Caco-2 (cell line): ENCODE measurements at places on chromosomes 1 and 21. TPM values are rescaled to one million over a fixed set of nuclear protein-coding genes. Genes with fewer than 3 reads are reported as not detected.

DNA sequence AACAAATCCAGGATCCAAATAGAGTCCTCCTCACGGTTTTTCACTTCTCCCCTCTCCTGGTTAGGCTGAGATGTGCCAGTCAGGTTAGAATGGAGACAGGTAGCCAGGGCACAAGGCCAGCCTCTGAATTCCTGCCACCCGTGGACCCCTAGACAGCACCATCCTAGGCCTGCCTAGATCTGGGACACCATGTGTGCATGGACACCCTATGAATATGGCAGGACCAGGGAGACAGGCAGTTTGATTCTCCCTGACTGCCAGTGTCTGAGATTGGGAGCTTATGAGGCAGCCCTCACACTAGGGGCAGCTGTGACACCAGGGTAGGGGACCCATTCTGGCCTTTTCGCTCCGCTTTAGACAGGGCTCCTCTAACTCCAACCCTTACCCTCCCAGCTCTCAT lies 7.5 kb downstream of the AVPR1B start:
- no peak for DNase-seq

DNA sequence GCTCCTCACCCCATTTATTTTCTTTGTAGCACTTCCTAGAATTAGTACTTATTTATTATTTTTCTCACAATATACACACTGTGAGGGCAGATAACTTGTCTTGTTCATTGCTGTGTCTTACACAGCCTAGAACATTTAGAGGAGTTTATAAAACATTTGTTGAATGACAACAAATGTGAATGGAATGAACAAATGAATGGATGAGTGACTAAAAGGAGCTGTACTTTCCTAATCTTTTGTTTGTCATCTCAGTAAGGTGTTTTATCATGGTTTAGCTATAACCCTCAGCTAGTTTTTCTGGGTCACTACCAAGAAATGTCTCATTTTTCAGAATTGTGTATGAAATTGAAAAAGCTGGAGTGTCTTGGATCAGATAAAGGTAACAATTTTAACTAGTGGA lies 239.3 kb upstream of the KCNK2 start:
- no peak for DNase-seq

DNA sequence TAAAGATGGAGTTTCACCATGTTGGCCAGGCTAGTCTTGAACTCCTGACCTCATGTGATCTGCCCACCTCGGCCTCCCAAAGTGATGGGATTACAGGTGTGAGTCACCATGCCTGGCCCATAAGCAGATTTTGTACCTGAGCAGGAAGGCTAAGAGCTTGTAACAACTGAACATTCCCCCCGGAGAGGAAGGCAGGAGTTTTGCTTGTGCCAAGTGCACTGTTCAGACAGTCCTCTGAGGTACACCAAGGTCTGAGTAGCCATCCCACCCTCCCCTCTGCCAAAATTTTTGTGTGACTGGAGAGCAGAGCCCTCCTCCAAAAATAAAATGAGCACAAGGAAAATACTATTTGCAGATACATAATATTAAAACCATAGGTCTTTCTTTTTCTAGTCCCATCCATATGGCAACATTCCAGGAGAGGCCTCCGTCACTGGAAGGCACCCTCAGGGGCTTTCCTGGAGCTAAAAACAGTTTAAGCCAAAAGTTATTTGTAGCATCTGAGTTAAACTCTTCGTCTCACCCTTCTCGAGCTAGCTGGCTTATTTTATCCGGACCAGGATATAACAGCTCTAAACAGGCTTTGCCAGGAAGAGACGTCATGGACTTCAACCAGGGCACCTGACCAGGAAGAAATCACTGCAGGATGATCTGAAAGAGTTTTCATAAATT lies 27.2 kb downstream of the CAPN2 start:
- no peak for DNase-seq

DNA sequence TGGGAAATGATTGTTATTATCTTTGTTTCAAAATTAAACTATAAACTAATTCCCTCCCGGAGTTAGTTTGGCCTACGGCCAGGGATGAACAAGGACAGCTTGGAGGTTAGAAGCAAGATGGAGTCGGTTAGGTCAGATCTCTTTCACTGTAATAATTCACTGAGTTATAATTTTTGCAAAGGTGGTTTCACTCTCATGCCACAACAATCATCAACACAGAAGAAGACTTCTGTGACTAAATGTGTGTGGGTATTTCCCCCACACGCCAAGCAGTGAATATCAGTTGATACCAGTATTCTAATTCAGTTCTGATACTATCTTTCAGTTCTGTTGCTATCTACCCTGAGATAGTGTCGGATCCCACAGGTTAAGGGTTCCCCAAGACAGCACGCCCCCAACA lies 215.1 kb downstream of the S1PR1 start:
- DNase-seq, result no peak

DNA sequence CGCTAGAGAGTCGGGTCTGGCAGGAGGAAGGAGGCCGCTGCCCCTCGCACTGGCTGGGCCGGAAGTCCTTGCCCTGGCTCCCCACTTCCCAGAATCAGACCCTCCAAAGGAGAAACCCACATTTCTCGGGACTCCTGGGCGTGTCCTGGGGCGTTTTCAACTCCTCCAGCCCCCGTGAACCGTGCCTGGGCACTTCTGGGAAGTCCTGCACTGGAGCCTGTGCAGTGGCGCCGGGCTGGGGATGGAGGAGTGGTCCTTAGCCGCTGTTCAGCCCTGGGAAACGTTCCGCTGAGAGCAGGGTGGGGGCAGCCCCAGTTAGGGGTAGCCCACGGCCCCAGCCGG lies 3.0 kb downstream of the IGSF21 start:
- no peak for DNase-seq

DNA sequence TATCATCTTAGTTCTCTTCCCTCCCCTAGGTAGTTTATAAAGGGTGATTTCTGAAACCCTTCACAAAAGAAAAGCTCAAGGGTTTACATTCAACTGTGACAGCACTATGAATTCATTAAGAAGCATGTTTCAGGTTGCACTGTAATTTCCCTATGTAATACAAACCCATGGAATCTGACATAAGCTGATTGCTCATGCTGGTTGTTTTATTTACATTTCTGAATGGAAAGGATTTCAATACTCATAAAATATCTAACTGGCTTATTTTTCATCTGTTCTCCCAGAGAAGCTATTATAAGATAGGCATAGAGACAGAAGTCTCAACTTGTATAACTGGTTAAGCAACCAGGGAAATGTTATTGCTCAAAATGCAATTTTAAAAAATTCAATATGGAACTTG lies 20.5 kb downstream of the WNT2B start:
- no peak for DNase-seq

- no peak for DNase-seq
These were observed 131.8 kb downstream of the PCNX2 start for GRCh38 chr1:233163696-233164095.

DNA sequence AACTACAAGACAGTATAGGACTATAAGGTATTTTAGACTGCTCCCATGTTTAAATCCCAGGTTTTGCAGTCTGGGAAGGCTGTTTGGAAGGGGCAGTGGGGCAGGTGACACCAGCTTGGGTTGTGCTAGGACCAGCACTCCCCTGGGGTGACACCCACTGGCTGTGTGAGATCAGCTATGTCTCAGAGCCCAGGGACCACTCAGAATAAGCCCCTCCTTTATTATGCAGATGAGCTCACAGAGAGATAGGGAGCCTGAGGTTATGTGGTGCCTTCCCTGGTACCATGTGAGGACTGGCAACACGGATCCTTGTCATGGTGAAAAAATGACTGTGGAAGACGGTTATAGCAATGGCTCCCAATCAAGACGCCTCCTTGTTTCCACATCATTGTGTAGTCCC lies 71.0 kb downstream of the NENF start:
- DNase-seq, result no peak

DNA sequence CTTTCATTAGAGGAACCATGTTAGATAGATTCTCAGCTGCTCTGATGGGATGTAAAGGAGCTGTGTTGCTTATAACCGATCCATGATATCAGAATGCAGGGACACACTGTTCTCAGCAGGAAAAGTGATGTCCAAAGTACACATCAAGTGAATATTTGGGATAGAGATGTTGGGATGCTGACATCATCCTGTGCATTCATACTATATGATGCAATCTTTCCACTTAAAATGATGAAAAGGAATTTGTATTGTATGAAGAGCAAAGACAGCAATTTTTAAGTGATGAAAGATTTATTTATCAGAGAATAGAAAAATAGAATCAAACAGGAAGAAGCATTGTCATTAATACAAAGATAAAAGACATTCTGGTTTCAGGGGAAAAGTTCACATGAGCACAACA lies 110.1 kb downstream of the ERG start:
- no peak for DNase-seq

DNA sequence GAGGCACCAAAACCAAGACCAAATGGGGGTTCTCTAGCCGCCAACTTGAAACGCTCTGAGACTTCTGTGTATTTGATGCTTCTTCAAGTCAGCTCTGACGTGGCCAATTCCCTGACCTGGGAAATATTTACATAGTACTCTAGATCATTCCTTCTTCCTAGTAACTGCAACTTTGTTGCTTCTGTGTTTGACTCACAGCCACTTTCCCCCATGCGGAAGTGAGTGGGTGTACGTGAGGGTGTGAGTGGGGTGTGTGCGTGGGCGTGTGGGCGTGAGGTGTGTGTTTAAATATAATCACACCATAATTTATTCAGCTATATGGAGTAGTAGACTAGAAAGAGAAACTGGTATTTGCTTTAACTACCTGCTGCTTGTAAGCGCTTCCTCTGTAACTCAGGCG lies 111.0 kb downstream of the TAS1R2 start:
- no peak for DNase-seq

DNA sequence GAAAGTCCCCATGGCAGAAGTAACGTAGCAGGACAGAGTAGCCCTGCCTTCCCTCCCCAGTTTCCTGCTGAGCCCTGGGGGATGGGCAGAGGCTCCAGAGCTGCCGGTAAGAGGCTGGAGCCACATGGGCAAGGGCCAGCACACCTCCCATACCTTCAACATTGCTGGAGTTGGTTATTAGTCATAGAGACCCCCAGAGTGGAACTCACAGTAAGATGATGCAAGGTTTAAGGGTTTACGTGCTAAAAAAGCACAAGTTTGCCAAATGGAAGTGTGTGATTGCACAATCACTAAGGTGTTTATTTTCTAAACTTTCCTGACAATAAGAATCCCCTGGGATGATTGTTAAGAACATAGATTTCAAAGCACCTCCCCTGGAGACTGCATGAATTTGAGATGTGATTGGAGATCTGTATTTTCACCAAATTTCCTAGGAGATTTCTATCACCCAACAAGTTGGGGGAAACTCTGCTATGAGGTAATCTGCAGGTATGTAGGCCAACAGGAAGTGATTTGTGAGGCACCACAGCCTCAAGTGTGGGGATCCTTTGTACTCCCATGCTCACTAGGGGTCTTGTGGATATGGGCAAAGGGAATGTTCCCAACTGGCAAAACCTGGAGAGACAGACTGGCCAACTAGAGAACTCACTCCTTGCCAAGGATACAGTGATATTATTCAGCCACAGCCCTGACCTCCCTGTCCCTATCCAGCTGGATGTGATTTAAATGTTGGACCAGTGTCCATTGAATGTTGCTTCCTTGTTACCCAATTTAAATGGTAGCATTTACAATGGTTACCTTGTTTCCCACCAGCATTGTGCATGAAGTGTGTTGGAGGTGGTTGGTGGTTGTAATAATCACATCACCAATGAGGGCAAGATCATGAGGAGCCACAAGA lies 37.1 kb upstream of the CSF1 start:
- no peak for DNase-seq

- no peak for DNase-seq
These were observed 66.6 kb downstream of the FAF1 start for GRCh38 chr1:50893466-50893865.

DNA sequence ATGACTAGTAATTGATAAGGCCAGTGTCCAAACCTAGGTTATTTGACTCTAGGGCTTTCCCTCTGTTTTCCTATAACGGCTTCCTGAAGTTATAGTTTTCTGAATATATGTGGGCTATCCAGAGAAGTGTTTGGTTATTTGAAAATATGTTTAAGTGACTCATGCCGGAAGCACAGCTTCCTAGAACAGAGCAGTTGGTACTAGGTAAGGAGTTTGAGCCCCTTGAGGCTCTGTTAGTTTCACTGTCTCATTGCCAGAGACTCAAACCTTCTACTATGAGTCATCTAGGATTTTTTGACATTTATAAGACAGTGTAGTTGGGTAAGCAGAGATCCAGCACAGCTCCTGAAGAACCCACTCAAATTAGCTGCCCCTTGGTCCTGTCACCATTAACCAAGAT lies 27.1 kb upstream of the LEPR start:
- DNase-seq, result no peak

DNA sequence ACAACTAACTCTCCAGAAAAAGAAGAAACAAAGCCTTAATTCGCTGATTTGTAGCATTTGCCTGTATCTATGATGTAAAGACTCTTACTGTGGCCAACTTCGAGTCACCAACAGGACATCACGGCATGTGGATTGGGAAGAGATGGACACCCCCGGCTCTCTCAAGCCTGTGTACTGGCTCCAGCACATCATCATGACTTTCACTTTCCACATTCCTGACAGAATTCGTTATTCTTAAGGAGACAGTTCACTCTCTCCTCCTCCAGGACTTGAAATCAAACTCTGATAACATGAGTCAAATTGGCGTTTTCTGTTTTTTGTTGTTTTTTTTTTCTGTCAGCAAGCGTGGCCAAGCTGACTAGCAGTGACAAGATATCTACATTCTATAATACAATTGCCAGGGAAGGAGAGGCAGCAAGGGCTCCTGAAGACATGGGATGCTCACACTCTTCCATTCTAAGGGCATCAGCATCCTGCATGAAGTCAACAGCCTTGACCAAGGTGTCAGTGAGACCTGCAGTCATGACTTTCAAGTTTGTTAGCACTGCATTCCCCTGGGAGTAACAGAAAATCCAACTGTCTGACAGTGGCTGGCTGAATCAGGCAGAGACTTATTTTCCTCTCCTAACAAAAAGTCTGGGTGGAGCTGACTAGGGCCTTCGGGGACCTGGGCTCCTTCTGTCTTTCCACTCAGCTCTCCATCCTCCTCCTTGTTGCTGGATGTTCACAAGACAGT lies 13.3 kb upstream of the TRAF3IP3 start:
- DNase-seq, result no peak

DNA sequence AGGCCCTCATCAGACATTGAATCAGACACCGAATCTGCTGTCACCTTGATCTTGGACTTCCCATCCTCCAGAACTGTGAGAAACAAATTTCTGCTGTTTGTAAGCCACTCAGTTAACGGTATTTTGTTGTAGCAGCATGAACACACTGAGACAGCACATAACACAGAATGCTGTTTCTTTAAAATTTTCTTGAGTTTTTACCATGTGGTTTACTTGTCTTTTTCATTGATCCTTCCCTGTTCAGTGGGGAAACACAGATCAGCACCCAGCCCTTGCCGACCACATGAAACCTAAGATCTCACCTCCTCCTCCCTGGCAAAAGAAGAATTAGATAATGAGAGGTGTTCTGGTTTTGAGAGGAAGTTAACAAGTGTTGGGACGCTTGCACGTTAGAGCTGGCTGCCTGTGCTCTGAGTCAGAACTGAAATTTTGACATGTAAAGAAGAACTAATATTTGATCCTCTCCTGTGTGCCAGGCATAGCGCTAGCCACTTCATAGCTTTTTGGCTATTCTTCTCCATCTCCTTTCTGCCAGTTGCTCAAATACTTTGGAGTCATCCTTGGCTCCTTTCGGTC lies 179.6 kb downstream of the DHRS3 start:
- no peak for DNase-seq

GRCh38 chr1:7374563-7375160 lies 396.4 kb upstream of the VAMP3 start:
- DNase-seq, result no peak

DSTYK gene
- total RNA-seq, result 6.2 and 6.3 TPM in 2 replicates

ADAMTS4 gene
- 0.23 and 0.32 TPM in 2 replicates for total RNA-seq

AMPD1 gene
- total RNA-seq, result not detected in 2 replicates

PLA2G2C gene
- total RNA-seq, result not detected in 2 replicates

ARHGEF16 gene
- total RNA-seq, result 35.6 and 40.6 TPM in 2 replicates

TTC22 gene
- total RNA-seq, result 8.8 and 9.9 TPM in 2 replicates

TRAF3IP3 gene
- total RNA-seq, result not detected in 2 replicates

TRMT1L gene
- 14.2 and 23.8 TPM in 2 replicates for total RNA-seq
